GM03348 (cell line): ENCODE measurements at places on chromosomes 13 and 19.
A peak's percentile ranks its signal among the peaks of the same experiment; 100 is the strongest.

GRCh38 chr19:29872224-29872731 lies 60.5 kb downstream of the CCNE1 start:
- peak; percentile 62 for DNase-seq

DNA sequence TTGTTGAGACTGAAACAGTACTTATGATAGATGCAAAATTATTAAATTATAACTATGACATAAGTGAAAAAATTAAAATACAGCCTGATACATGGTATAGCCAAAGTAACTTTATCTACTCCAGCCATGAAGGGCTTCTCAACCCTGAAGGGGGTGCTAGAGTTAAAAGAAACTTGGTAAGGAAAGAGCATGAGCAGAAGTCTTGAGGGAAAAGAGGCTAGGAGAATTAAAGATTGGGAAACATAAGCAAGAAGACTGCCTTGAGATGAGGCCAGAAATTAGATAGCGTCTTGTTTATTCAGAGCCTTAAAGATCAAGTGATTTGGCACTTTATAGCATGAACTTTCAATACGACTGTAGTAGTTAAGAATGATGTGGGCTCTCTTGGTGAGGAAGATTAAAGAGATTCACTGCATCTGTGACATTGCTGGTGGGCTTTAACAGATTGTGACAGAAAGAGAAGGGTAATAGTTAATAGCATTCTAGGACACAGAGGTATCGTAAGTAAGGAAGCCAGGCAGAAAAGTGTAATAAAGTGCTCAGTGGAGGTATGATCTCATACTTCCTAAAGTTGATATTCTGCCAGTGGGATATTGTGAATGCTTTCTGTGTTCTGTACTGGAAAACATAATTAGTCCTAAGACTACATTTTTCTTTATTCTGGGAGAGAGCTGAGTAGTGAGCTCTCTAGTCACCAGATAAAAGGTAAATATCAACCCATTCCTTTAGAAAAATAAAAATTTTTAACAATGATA lies 385.4 kb upstream of the PRR20A start:
- DNase-seq, result no peak

DNA sequence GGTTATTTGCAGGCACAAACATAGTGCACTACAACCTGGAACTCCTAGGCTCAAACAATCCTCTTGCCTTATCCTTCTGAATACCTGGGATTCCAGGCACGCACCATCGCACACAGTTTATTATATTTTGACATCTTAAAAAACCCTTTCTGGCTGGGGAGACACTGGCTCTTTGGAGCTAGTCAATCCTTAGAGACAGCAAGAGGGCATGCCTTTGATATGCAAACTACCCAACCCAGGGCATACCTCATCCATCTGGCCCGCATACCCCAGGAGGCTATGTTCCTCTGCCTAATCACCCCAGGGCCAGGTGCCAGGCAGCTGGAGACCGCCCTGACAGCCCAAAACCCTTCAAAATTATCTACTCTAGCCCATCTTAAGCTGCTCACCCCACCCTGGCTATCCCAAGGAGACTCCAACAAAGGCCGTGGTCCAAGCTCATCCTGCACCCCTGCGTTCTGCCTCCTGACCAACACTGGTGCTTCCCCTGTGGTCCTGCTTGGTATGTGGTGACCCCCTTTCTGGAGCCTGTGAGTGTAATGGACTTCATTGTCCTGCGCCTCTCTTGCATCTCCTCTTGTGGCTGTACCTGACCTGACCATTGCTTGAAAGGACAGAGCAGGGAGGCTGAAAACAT lies 86.4 kb downstream of the RGCC start:
- no peak for DNase-seq

GRCh38 chr19:12828494-12828893 lies 5.9 kb downstream of the RTBDN start:
- DNase-seq, result no peak

GRCh38 chr13:99417201-99418102 lies 83.8 kb upstream of the TM9SF2 start:
- DNase-seq, result no peak

GRCh38 chr13:26484196-26484595 lies 73.3 kb upstream of the WASF3 start:
- no peak for DNase-seq

DNA sequence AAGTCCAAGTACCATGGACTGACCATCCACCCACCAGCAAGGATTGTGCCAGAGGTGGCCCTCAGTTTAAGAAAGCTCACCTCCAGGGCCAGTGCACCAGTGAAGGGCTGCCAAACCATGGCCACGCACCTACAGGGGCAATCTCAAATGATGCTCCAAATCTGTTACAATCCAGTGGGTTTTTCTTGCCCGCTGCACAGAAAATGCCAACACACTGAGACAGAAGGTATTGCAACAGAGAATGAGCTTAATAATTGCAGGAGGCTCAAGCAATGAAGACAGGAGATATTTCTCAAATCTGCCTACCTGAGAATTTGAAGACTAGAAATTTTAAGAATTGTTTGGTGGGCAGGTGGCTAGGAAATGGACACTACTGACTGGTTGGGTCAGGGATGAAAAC lies 22.0 kb downstream of the CEACAM7 start:
- DNase-seq, result no peak
